ENCODE measurements at places on chromosomes 7 and 10. TPM values are rescaled to one million over a fixed set of nuclear protein-coding genes. Genes with fewer than 3 reads are reported as not detected.

C10orf88 gene
- polyA plus RNA-seq = 8.4 TPM

SYT15 gene
- 0.07 TPM for polyA plus RNA-seq

CYP3A4 gene
- polyA plus RNA-seq = not detected

TLL2 gene
- polyA plus RNA-seq = 0.48 TPM

OR2A12 gene
- not detected for polyA plus RNA-seq

RNF148 gene
- polyA plus RNA-seq = not detected

- H3K27me3 ChIP-seq = no peaks in the 10 kb centered on the region
- peaks cover 22% of the 10 kb centered on the region for H3K36me3 ChIP-seq
- DNase-seq = no peak
- H3K27ac ChIP-seq = no peak overlapping the region
- no peak overlapping the region for H3K4me3 ChIP-seq
- H3K4me1 ChIP-seq = no peaks in the 10 kb centered on the region
Observed at GRCh38 chr10:5735119-5735518, 50.5 kb downstream of the TASOR2 start.

DNA sequence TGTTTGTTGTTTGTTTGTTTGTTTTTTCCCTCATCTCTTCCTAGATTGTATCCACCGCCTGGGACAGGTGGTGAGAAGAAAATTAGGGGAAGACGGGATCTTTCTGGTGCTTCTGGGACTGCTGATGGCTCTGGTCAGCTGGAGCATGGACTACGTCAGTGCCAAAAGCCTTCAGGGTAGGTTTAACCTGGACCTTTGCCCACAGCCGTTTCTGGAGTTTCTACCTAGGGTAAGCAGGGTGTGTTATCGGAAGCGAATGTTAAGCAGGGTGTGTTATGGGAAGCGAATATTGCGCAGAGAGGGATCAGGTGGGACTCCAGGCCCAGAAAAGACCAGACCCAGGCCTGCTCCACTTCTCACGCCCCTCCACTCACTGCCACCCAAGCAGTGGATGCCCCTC, 4.7 kb downstream of the CLCN1 start:
- no peak overlapping the region for H3K27ac ChIP-seq
- no peak overlapping the region for H3K4me3 ChIP-seq
- peaks cover 13% of the 10 kb centered on the region for H3K4me1 ChIP-seq

- no peak for DNase-seq
- H3K4me3 ChIP-seq = no peak overlapping the region
- peaks cover 65% of the 10 kb centered on the region for H3K4me1 ChIP-seq
- no peaks in the 10 kb centered on the region for H3K36me3 ChIP-seq
Observed at GRCh38 chr10:89280508-89280907, 21.3 kb upstream of the IFIT2 start.

DNA sequence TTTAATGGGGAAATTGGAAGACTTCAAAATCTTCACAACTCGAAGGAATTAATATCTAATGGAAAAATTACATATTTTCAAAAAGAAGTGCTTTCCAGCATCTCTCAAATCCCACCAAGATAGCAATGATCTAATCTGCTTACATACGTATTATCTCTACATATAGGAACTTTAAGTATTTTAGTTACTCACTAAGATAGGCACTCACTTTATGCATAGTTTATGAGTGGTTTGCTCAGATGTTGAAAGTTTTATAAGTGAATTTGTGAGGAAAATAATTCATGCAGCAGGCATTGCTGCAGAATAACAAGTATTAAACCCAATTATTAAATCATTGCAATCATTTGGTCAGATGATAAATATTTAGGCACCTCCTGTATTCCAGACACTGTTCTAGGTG, 2.3 kb upstream of the CYTH3 start:
- DNase-seq = no peak
- H3K27ac ChIP-seq = no peak overlapping the region
- no peak overlapping the region for H3K4me3 ChIP-seq
- H3K36me3 ChIP-seq = no peaks in the 10 kb centered on the region
- no peaks in the 10 kb centered on the region for H3K27me3 ChIP-seq
- H3K4me1 ChIP-seq = peaks cover 23% of the 10 kb centered on the region

DNA sequence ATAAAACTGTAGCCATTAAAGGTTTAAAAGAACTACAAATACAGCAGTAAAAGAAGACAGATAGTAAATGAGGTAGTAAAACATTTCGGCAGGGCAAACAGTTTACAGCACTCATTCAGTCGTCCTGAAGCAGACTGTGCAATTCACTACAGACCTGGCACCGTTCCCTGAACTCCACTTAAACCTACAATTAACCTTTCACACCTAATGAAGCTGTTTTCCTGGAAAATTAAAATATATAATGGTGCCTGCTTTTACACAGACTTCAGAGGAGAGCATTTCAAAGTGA, 335.3 kb downstream of the GFRA1 start:
- H3K4me1 ChIP-seq = peaks cover 17% of the 10 kb centered on the region
- H3K27me3 ChIP-seq = no peaks in the 10 kb centered on the region
- H3K27ac ChIP-seq = no peak overlapping the region
- H3K36me3 ChIP-seq = no peaks in the 10 kb centered on the region

DNA sequence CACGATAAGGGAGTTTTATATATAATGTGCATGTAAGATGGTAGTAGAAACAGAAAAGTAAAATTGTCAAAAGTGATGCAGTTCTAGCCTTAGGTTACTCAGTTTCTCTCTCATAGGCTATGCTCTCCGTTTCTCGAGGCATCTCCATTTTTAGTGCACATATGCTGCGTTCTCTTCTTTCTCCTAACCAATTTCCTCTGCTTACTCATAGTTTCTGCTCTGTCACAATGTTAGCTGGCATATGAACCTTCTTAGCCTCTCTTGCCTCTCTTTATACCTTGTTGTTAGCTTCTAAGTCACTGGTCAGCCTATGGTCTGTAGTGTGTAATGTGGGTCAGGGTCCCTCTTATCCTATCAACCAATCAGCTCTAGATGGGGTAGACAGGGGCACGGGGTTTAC, 280.6 kb upstream of the ETV1 start:
- no peaks in the 10 kb centered on the region for H3K4me1 ChIP-seq
- no peak overlapping the region for H3K27ac ChIP-seq
- no peaks in the 10 kb centered on the region for H3K27me3 ChIP-seq
- H3K4me3 ChIP-seq = no peak overlapping the region
- DNase-seq = no peak
- H3K36me3 ChIP-seq = no peaks in the 10 kb centered on the region

- no peaks in the 10 kb centered on the region for H3K27me3 ChIP-seq
- no peaks in the 10 kb centered on the region for H3K36me3 ChIP-seq
- no peaks in the 10 kb centered on the region for H3K4me1 ChIP-seq
- no peak overlapping the region for H3K4me3 ChIP-seq
- DNase-seq = no peak
- no peak overlapping the region for H3K27ac ChIP-seq
Observed at GRCh38 chr7:100978300-100978699, 8.9 kb downstream of the MUC12 start.

- no peak for DNase-seq
- no peaks in the 10 kb centered on the region for H3K27me3 ChIP-seq
- H3K4me3 ChIP-seq = peak overlapping the region; percentile 69
- H3K27ac ChIP-seq = peak overlapping the region; percentile 54
Observed at GRCh38 chr10:134247-135131, 766 bp upstream of the ZMYND11 start.

DNA sequence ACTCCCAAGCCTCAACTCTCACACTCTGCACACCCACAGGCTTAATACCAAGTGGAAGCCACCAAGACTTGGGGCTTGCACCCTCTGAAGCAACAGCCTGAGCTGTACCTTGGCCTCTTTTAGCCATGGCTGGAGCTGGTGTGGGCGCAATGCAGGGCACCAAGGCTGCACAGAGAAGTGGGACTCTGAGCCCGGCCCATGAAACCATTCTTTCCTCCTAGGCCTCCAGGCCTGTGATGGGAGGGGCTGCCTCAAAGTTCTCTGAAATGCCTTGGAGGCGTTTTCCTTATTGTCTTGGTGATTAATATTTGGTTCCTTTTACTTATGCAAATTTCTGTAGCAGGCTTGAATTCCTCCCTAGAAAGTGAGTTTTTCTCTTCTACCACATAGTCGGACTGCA, 276.6 kb downstream of the PAXIP1 start:
- H3K27ac ChIP-seq = no peak overlapping the region
- no peak overlapping the region for H3K4me3 ChIP-seq
- H3K36me3 ChIP-seq = no peaks in the 10 kb centered on the region
- H3K4me1 ChIP-seq = no peaks in the 10 kb centered on the region

DNA sequence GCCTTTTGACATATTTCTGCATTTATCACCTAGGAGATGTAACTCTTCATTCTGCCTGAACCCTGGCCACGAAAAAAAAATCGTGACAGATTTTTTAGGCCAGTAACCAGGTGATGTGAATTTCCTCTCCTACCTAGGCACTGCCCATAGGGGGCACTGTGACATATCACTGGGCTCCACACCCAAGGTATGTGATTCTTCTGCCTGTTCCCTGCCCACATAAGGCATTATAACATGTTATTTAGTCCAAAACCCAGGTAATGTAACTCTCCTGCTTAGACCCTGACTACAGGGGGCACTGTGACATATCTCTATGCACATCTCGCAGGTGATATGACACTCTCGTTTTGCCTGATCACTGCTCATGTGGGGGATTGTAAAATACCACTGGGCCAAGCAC, 29.5 kb upstream of the ZNF107 start:
- H3K4me3 ChIP-seq = no peak overlapping the region
- H3K27me3 ChIP-seq = no peaks in the 10 kb centered on the region
- no peaks in the 10 kb centered on the region for H3K36me3 ChIP-seq

DNA sequence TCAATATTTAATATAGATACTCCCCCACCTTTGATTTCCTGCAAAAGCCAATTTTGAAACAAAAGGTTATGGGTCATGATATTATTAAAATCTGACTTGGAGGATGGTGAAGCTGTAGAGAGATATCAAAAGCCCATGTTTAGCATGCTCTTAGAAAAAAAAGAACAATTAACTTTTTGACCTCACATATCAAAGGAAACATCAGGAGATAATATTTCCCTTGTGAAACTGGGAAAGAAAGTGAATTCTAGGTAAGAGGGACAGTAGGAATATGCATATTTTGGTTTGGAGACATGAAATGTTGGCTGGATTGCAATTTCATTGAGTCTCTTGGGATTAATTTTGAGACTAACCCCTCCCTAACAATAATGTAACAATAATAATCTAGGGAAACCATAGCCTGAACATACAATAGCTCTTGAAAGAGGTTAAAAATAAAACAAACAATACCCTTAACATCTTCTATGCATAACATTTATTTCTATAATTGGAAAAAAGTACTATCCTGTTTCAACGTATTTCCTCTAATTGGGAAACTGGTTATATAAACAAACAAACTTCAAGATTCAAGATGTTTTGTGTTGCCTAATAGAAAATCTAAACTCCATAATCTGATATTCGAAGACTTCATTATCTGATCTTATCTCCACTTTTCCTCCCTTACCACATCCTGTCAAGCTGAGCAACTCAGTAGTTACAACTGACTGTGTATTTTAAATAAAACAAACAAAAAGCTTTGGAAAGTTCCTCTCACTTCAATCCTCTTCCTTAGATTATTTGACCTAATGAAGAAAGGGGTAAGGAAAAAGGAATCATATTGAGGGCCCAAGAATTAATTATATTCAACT, 14.8 kb downstream of the TMEM26 start:
- no peak overlapping the region for H3K27ac ChIP-seq
- H3K4me1 ChIP-seq = no peaks in the 10 kb centered on the region
- DNase-seq = no peak
- H3K4me3 ChIP-seq = no peak overlapping the region

GRCh38 chr7:159025161-159025779, 119.4 kb downstream of the VIPR2 start:
- no peak overlapping the region for H3K4me3 ChIP-seq
- no peak for DNase-seq
- no peak overlapping the region for H3K27ac ChIP-seq
- no peaks in the 10 kb centered on the region for H3K27me3 ChIP-seq
- H3K36me3 ChIP-seq = no peaks in the 10 kb centered on the region

DNA sequence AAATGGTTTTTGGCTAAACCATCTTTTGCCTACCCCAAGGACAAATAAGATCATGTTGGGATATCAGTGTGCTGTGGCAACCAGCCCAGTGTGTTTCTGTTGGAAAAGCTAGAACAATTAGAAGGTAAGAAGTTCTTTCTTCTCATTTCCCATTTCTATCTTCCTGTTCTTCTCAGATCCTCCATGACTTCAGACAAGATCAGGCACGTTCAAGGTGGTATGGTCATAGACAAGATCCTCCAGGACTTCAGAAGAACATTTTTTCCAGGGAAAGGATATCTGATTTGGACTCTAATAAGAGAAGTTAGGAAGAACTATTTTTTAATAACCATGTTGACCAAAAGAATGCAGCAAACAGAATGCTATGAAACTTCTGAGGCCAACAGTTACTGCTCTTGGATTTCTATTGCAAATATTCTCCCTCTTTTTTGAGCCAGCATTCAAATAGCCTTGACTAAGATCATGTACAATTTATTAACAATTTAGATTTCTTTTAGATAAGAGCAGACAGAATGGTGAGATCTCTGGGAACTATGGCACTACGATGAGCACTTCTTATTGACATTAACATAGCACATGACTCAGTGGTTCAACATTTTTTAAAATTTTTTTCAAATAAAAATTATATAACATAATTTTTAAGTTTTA, 15.9 kb downstream of the HYCC1 start:
- no peak for DNase-seq
- no peaks in the 10 kb centered on the region for H3K27me3 ChIP-seq

GRCh38 chr7:151088019-151088855, 2.0 kb downstream of the AGAP3 start:
- peaks cover 6% of the 10 kb centered on the region for H3K36me3 ChIP-seq
- no peak for DNase-seq

DNA sequence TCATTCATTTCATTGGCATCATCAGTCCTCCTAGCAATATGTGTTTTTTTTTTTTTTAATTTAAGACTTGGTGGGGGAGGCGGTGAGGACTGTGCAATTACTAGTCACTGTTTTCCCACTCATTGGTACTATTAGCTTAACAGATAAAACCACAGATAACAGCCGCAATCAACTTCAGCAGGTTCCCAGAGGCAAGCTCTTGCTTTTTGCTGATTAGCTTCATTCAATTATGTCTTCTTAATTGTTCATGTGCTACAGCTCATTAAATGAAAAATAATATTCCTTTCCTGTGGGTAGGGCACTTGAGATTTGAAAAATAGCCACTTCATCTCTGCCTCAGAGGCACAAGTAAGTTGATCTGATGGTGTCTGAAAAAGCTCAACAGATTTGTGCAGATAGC, 215.5 kb downstream of the PCDH15 start:
- no peak overlapping the region for H3K4me3 ChIP-seq
- H3K36me3 ChIP-seq = no peaks in the 10 kb centered on the region
- no peak for DNase-seq
- no peak overlapping the region for H3K27ac ChIP-seq
- no peaks in the 10 kb centered on the region for H3K27me3 ChIP-seq
